ENCODE measurements at places on chromosomes 12 and 14.

DNA sequence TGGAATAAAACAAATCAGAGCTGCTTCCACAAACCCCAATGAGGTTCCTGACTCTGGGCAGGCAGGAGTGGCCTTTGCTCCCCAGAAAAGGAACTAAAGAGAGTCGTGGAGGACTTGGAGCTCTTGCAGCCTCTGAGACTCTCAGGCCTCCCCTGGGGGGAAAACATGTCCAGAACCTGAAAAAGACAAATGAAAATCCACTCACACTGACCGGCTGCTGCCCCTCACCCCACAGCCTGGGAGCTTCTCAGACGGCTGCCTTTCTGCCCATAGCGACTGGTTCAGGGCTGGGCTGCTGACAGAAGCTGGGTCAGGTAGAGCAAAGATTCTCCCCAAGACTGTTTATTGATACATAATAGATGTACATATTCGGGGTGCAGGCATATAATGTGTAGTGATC is 356.0 kb downstream of the ADGRD1 start:
- DNase-seq: no peak

DNA sequence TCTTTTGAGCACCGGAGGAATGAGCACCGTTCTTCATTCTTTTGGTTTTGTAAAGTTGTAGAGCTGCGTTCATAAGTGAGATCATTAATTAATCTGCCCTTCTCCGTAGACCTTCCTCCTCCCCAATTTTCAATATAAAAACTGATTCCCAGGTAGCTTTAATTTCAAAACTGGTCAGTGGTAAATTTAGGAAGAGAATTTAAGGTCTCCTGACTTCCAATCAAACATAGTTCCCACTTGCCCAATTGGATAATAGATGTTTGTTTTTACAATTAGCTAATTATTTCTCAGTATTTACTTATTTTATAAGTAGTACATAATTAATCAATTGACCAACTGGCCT is 27.2 kb upstream of the YBX3 start:
- DNase-seq: no peak

DNA sequence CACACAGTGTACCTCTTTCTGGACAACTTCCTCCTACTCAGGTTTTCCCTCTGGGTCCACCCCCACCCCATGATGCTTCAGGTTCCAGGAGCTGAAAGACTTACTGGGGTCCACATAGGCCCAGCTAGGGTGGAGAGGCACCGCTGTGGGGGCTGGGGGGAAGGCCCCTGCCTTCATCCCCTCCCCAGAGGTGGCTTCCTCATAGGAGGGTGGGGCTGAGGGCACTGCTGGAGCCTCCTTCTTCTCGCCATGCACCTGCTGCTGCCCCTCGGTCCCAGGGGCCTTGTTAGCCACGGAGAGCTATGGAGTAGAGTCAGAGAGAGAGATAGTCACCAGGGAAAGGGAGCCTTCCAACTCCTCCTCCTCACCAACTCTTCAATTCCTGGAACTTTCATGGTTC is 2.7 kb downstream of the FAIM2 start:
- no peak for DNase-seq

DNA sequence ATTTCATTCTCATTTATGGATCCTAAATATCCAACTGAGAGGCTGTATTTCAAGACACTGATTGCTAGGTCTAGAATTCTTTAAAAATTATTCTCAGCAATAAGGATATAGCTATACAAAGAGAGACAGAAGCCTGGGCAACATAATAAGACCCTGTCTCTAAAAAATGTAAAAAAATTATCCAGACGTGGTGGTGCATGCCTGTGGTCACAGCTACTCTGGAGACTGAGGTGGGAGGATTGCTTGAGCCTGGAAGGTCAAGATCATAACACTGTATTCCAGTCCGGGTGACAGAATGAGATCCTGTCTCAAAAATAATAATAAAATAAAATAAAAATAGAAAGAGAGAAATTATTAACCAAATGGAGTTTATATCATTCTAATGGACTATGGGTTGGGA is 20.6 kb upstream of the ARID2 start:
- DNase-seq: no peak

DNA sequence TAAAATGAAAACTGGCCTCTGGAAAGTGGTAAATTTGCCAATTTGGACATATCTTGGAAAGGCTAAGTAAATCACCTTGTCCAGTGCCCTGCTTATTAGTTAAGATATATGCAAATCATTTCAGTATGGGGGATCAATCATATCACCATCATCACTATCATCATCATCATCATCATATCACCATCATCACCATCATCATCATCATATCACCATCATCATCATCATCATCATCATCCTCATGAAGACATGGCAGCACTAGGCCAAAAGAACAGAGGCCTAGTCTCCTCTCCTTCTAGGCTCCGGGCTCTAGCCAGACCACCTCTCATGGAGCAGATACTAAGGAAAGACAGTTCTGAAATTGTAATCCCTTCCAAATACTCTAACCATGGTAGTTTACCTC is 20.3 kb downstream of the OTX2 start:
- no peak for DNase-seq

DNA sequence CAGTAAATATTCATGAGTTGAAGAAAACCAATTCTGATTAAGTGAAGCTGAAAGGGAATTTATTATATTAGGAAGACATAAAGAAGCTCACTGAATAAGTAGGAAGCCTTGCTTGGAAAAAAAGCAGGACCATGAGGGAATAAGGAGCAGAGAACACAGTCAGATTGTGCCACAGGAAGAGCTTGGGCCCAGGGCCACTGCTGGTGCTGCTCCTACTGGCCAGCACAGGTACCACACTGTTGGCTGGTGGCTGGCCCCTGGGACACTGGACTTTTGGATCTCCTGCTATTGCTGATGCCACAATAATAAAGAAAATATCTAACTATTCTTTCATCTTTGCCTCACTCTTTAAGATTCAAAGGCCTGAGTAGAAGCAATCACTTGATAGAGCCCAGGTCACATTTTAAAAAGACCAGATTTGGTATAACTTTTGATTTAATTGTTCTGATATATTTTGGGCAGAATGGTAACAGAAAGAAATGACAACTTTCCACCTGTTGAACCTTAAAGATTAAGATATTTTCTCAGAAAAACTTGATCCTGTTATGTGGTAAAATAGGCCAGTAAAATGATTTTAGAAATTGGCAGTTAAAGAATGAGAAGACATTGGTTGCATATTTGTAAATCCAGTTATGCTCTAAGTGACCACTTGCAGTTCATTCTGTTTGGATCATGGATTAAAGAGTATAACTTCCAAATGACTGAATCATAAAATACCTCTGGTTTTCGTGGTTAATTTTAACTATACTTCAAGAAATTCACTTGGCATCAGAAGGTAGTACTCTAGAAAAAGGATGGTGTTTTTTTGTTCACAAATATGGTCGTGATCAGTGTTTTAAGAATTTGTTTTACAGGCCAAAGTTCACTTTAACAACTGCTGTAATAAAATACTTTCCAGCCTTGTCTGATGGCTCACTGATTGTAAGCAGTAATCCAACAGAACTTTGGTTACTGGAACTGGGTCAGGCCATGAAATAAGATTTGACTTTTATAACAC is 68.3 kb downstream of the DERA start:
- no peak for DNase-seq

GRCh38 chr14:68628605-68629310 is 164.1 kb downstream of the ZFP36L1 start:
- no peak for DNase-seq

GRCh38 chr12:54859502-54859901 is 5.2 kb downstream of the MUCL1 start:
- DNase-seq: no peak

GRCh38 chr12:59887178-59887577 is 291.3 kb downstream of the SLC16A7 start:
- no peak for DNase-seq

DNA sequence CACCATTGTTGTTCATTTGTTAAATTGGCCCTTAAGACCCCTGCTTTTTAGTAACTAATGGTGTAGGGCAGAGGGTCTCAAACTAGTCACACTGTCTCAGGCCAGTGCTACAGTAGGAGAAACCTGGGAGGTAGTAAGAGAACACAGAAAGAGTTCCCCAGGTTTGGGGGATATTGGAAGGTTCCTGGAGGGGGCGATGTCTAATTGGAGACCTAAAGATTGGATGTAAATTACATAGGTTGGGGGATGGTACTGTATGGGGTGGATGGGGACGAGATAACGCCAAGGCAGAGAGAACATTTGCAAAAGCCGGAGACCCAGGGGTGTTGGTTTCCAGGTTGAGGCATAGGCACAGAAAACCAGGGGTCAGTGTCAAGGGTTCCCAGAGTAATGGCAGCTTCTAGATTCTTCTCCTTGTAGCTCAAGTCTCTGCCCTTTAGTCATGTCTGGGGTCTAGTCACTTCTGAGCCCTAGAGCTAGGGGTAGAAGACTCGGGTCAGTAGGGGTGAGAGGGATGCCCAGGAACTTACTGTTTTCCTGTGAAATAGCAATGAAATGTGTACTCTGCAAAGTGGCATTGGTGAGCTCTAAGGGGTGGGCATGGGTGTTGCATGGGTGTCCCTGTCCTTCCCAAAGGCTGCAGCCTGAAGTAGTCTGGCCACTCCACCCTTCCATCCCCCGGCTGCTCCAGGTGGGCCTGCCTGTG is 21.8 kb downstream of the PLEKHG3 start:
- DNase-seq: no peak

- DNase-seq: no peak
Observed at GRCh38 chr12:55036326-55037115, 16.7 kb downstream of the NEUROD4 start.

DNA sequence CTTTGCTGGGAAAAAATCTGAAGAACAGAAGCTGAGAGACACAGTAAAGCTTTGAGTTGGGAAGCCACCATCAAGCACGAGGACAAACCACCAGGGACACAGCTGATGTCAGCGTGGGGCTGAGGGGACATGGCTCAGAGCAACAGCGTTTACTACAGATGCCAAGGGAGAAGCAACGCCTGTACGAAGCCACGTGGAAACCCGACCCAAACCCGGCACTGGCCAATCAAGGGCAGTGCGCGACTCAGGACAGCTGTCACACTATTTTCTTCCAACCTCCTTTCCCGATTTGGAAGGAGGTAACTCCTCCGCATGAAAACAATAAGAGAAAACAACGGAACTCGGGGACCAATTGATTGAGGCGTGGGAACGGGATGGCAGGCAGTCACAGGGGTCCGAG is 20.2 kb upstream of the CHGA start:
- no peak for DNase-seq

DNA sequence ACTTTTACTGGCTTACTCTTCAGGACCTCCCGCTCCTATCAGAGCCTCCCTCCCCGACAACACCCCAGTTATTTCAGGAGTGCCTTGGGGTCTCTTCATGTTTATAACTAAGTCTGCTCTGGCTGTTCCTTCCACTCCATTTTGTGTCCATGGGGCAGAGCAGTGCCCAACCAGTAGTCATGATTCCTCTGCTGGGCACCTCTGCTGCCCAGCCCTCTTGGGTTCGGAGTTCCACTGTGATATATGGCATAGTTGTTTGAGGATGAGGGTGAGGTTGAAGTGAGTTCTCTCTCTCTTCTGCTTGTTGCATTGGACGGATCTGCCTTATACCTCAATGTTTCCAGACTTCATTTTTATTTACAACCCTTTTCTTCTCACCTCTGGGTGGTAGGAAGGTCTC is 17.4 kb downstream of the NR1H4 start:
- no peak for DNase-seq

- DNase-seq: no peak
Observed at GRCh38 chr12:120847392-120847791, 56.8 kb downstream of the SPPL3 start.

GRCh38 chr12:3200814-3201233 is 123.6 kb downstream of the TSPAN9 start:
- DNase-seq: no peak

GRCh38 chr14:54086767-54087166 is 130.1 kb upstream of the BMP4 start:
- no peak for DNase-seq

DNA sequence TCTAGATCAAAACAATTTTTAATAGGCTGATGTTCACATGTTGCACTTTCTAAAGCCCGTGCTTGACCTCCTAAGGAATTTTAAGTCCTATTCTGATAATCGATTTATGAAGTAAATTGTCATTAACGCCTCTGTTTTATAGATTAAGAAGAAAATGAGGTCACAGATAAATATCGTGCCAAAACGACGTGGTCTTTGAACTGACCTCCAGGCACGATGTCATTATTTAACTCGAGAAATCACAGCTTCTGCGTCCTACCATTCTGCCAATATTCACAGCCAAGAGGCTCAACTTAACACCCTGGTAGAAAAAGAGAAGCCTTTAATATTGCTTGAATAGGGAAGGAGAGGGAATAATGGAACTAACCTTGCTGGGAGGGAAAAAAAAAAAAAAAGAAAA is 888 bp upstream of the EEA1 start:
- no peak for DNase-seq

DNA sequence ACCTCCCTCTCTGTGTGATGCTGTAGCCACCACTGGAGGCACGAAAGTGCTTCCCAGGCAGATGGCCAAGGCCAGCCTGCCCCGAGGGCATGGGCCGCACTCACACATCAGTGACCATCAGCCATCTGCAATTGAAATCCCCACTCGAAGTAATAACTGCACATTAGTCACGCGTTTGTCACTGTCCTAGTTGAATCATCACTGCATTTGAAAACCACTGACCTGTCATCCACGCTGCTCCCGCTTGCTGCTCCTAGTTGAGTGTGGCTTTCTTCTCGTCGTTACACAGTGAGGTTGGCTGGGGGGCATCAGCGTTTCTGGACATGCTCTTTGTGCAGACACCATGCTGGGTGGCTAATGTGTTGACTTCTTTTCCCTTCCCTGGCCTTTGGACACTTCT is 176.1 kb downstream of the ADGRD1 start:
- peak; percentile 13 for DNase-seq

GRCh38 chr12:104740668-104741067 is 217.4 kb downstream of the SLC41A2 start:
- no peak for DNase-seq

DNA sequence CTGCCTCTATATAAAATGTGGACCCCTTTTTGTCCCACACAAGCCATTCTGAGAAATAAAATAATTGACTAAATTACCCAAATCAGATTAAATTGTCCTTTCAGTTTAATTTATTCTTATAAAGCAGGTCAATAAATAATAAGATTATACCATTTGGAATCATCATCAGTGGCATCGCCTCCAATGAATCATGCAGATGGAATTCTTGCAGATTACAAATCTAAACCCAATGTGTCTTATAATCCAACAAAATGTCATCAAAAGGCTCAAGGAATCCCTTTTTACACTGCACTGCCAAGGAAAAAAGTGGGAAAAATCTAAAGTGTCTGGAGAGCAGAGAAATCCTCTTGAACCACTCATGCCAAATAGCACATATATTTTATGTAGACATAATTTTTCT is 138.2 kb upstream of the TSPAN8 start:
- no peak for DNase-seq

GRCh38 chr12:118103201-118103600 is 610 bp downstream of the VSIG10 start:
- peak; percentile 35 for DNase-seq

GRCh38 chr14:88695870-88696269 is 96.9 kb downstream of the EML5 start:
- no peak for DNase-seq

- no peak for DNase-seq
Observed at GRCh38 chr12:47419497-47419896, 286.3 kb downstream of the RPAP3 start.

GRCh38 chr12:24678436-24678835 is 270.5 kb downstream of the BCAT1 start:
- DNase-seq: no peak

GRCh38 chr14:77046721-77047120 is 18.2 kb upstream of the IRF2BPL start:
- no peak for DNase-seq

- no peak for DNase-seq
Observed at GRCh38 chr14:57243320-57243719, 25.4 kb downstream of the EXOC5 start.

All from NCI-H2227 treated with DMSO at 0.1 percent for 48 hours (cell line).